Calu3 (cell line): ENCODE measurements at places on chromosomes 6 and 20. TPM values are rescaled to one million over a fixed set of nuclear protein-coding genes. Genes with fewer than 3 reads are reported as not detected.

DNA sequence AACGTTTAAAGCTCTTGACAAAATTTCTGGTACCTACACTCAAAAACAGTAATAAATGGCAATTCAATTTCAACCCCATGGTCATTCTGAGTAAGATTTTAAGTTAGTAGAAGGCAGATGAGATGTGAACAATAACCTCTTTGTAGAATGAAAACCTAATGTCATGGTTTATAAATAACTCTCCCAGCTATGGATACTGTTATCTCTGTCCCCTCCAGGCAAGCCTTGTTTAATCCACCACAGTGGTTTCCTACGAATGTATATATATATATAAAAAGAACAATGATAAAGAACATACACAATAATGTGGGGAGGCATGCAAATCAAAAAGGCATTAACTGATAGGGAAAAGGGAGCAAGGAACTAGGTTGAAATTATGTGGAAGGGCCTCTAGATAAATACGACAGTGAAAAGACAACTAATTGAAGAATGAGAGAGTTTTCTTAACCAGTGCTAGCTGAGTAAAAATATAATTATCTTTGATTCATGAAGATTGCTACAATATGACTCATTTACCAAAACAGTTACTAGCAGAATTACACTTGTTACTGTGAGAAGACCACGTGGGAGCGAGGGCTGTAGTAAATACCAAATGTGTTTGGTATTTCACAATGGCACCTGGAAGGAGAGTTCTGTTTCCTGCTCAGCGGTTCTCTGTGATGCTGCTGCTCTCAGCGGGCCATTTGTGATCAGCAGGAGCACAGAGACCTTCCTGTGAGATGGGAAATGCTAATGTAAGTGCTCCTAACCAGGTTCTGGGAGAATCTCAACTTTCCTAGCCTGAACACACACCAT lies 173.7 kb downstream of the MBOAT1 start:
- DNase-seq = peak; percentile 35
- peaks cover 10% of the 10 kb centered on the region for H3K27me3 ChIP-seq
- no peaks in the 10 kb centered on the region for H3K36me3 ChIP-seq
- H3K4me1 ChIP-seq = no peaks in the 10 kb centered on the region

ZNF334 gene
- not detected in 2 replicates for total RNA-seq

GRCh38 chr6:106927531-106928398 lies 46.8 kb downstream of the CD24 start:
- H3K4me1 ChIP-seq = peaks cover 23% of the 10 kb centered on the region
- peaks cover 12% of the 10 kb centered on the region for H3K36me3 ChIP-seq
- H3K27ac ChIP-seq = no peak overlapping the region
- H3K4me3 ChIP-seq = no peak overlapping the region
- DNase-seq = peak; percentile 79
- no peaks in the 10 kb centered on the region for H3K27me3 ChIP-seq

GRCh38 chr6:137927777-137928218 lies 60.7 kb downstream of the TNFAIP3 start:
- H3K4me1 ChIP-seq = peaks cover 21% of the 10 kb centered on the region
- H3K27ac ChIP-seq = no peak overlapping the region
- no peaks in the 10 kb centered on the region for H3K27me3 ChIP-seq
- H3K36me3 ChIP-seq = peaks cover 4% of the 10 kb centered on the region

GRCh38 chr6:134520181-134521115 lies 202.5 kb upstream of the SGK1 start:
- H3K36me3 ChIP-seq = no peaks in the 10 kb centered on the region
- peaks cover 10% of the 10 kb centered on the region for H3K4me1 ChIP-seq
- no peaks in the 10 kb centered on the region for H3K27me3 ChIP-seq
- H3K27ac ChIP-seq = no peak overlapping the region
- no peak overlapping the region for H3K4me3 ChIP-seq

DNA sequence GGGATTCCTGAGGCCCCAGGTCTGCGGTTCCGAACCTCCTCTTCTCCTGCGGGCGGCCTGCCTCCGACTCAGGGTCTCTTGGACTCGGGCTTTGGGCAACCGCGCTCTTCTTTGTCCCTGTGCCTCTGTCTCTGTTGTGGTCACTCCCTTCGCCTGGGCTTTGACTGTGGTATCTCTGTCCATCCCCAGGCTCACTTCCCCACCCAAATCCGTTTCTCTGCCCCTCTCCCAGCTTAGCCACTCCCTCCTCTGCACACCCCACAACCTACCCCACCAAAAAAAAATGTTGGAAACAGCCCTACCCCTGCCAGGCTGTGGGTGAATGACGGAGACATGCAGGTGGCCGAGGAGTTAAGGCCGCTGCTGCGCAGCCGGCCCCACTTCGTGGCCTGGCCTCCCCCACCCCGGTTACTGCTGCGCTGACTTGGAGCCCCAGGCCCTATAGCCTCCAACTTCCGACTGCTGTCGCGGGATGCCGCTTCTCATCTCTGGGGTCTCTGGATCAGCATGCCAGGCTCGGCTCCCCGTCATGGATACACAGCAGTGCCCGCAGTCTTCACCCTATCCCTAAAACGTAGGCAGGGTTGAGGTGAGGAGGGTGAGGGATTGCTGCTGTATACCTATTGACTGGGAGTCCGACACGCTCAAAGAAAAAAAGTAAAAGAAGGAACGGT lies 2.7 kb upstream of the MAFB start:
- peaks cover 100% of the 10 kb centered on the region for H3K27me3 ChIP-seq
- DNase-seq = no peak
- no peak overlapping the region for H3K4me3 ChIP-seq
- peaks cover 17% of the 10 kb centered on the region for H3K36me3 ChIP-seq

C20orf144 gene
- total RNA-seq = 0.45 and 0.76 TPM in 2 replicates

DNA sequence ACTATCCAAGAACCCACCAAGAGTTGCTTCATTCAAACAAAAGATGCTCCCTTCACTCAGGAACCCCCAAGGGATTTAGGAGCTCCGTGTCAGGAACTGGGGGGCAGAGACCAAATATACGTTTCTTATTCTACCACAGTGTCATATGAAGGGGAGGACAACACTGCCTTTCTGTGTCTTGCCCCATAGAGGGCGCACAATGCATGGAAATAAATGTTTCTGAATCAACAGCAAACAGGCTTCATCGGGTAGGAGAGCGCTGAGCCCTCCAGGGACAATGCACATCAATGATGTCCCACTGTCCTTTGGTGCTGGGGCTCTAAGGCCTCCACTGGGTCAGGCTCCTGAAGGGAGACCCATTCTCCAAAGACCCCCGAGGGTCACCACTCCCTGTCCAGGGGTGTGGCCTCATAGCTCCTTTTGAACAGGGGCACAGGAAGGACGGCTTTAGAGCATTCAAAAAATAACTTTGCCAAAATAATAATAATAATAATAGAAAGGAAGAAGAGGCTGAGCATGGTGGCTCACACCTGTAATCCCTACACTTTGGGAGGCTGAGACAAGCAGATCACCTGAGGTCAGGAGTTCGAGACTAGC lies 31.1 kb downstream of the PLG start:
- DNase-seq = peak; percentile 63
- H3K4me1 ChIP-seq = no peaks in the 10 kb centered on the region

FAM209B gene
- total RNA-seq = not detected in 2 replicates

DNA sequence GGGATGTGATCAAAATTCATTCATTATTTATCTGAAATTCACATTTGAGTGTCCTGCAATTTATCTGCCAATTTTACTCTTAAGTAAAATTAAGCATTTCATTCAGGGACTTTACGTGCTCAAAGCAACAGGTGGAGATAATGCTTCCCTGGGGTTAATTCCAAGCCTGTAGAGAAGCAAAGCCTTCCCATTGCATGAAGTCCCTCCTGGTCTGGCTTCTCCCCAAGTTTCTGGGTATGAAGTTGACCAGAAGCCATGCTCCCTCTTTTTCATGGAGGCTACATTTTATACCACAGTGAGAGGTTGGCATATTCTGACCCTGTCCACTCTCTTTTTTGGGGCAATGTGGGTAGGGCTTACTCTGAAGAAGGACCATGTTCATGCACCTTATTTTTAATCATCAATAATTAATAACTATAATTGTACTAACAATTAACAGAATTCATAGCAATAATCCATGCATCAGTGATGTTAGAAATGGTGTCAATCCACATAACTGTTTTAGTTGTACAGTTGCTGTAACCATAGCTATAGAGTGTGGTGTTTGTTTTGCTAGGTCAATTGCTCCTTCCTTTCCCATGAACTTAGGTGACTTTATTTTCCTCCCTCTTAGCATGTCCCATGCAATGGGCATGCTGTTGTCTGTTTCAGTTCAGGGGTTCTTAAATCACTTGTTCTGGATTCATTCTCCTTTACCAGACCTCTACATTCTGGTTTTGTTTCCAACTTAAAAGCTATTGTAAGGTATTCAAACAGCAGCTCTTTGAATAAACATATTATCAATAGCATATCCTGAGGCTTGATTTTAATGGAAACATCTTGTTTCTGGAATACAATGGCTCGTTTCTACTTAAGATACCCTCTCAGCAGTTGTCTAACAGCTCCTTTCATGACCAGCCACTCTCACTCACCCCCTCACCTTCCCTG lies 1.5 kb downstream of the LAMA4 start:
- peaks cover 50% of the 10 kb centered on the region for H3K36me3 ChIP-seq
- peak overlapping the region; percentile 88 for H3K4me3 ChIP-seq
- peaks cover 32% of the 10 kb centered on the region for H3K4me1 ChIP-seq
- peak overlapping the region; percentile 98 for H3K27ac ChIP-seq
- no peaks in the 10 kb centered on the region for H3K27me3 ChIP-seq
- DNase-seq = no peak

DNA sequence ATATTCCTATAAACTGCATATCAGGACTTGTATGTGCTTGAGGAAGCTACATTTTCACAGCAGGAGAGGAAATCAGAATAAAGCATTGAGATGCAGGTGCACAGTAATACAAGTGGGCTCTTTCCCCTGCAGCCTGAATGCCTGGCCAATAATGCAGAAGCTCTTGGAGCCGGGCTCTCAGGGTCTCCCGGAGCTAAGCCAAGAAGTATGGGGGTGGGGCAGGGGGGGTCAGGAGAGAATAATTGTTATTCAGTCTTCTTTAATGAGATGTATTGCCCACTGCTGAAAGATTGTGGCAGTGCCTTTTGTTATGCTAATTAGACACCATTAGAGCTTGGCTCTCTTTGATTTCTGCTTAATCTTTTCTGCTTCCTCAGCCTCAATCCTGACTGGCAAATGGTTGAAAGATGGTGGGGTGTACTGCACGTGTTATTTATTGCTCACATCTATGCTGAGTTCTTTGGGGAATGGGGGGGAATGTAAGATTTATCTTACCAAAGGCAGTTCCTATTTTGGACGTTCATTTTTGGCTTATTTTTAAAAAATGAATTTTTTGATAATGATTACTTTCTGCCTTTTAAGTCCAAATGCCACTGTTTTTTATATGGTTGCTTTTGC lies 407.6 kb upstream of the SOX4 start:
- H3K27ac ChIP-seq = no peak overlapping the region
- H3K4me3 ChIP-seq = no peak overlapping the region
- H3K27me3 ChIP-seq = no peaks in the 10 kb centered on the region
- DNase-seq = no peak
- H3K4me1 ChIP-seq = no peaks in the 10 kb centered on the region

GRCh38 chr6:2531426-2532215 lies 219.1 kb downstream of the MYLK4 start:
- no peak overlapping the region for H3K27ac ChIP-seq
- H3K36me3 ChIP-seq = no peaks in the 10 kb centered on the region
- no peak for DNase-seq
- no peak overlapping the region for H3K4me3 ChIP-seq
- H3K27me3 ChIP-seq = no peaks in the 10 kb centered on the region
- no peaks in the 10 kb centered on the region for H3K4me1 ChIP-seq

- no peak overlapping the region for H3K27ac ChIP-seq
- H3K4me3 ChIP-seq = no peak overlapping the region
- H3K27me3 ChIP-seq = peaks cover 72% of the 10 kb centered on the region
- no peaks in the 10 kb centered on the region for H3K4me1 ChIP-seq
Observed at GRCh38 chr6:167405778-167406532, 81.1 kb downstream of the TTLL2 start.

UNC5CL gene
- 10.6 and 15.9 TPM in 2 replicates for total RNA-seq

DNA sequence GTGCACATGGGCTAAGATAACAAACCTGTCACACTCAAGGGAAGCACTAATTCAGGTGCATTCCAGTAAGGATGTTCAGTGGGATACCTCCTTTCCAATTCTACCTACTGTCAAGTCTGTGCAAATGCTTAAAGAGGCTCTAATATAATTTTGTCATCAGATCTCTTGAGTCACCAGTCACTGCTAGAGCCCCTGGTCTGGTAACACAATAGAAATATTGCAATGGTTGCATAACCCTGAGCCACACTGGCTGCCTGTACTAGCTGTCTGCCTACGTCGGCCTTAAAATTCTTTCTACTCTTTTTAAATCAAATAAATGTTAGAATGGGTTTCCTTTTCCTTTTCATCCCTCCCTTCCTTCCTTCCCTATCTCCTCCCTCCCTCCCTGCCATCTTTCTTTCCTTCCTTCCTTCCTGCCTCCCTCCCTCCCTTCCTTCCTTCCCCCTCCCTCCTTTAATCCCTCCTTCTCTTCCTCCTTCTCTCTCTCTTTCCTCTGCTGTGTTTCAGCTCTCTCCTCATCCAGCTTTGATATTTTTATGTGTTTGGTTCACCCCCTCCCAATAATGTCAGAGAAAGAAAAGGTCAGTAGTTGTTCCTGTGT lies 28.1 kb upstream of the OLIG3 start:
- no peak for DNase-seq
- H3K36me3 ChIP-seq = no peaks in the 10 kb centered on the region
- H3K27ac ChIP-seq = no peak overlapping the region
- H3K4me1 ChIP-seq = no peaks in the 10 kb centered on the region

PLG gene
- not detected in 2 replicates for total RNA-seq

CLIC5 gene
- total RNA-seq = 3.3 and 5.1 TPM in 2 replicates

DNA sequence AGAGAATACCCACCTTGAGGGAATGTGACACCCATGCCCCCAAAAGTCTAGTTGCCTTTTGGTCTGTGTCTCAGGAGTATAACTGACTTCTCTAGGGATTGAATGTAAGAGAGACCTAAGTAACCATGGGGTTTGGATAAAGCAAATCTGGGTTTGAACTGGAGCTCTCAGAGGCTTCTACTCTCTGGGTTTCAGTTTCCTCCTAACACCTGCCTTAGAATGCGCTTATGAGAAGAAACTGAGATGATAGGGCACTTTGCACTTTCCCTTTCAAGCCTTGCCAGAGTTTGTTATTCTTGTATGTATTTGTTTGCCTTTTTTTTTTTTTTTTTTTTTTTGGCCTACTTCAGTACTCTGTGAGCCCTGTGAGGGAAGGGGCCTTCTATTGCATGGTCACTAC lies 19.4 kb downstream of the SDHAF4 start:
- no peaks in the 10 kb centered on the region for H3K36me3 ChIP-seq
- H3K27me3 ChIP-seq = no peaks in the 10 kb centered on the region
- DNase-seq = no peak
- no peak overlapping the region for H3K27ac ChIP-seq

LCA5 gene
- total RNA-seq = 13.9 and 18.3 TPM in 2 replicates

GRCh38 chr6:10837622-10837994 lies 731 bp downstream of the MAK start:
- H3K4me3 ChIP-seq = peak overlapping the region; percentile 87
- H3K4me1 ChIP-seq = no peaks in the 10 kb centered on the region
- no peak for DNase-seq

TMEM200A gene
- total RNA-seq = not detected in 2 replicates

GRCh38 chr6:56890683-56891429 lies 64.1 kb upstream of the BEND6 start:
- no peak overlapping the region for H3K4me3 ChIP-seq
- no peak for DNase-seq
- no peaks in the 10 kb centered on the region for H3K36me3 ChIP-seq
- peaks cover 27% of the 10 kb centered on the region for H3K4me1 ChIP-seq
- H3K27me3 ChIP-seq = no peaks in the 10 kb centered on the region
- no peak overlapping the region for H3K27ac ChIP-seq

KHDRBS2 gene
- total RNA-seq = not detected in 2 replicates
